ENCODE measurements at places on chromosomes 1 and 21.

DNA sequence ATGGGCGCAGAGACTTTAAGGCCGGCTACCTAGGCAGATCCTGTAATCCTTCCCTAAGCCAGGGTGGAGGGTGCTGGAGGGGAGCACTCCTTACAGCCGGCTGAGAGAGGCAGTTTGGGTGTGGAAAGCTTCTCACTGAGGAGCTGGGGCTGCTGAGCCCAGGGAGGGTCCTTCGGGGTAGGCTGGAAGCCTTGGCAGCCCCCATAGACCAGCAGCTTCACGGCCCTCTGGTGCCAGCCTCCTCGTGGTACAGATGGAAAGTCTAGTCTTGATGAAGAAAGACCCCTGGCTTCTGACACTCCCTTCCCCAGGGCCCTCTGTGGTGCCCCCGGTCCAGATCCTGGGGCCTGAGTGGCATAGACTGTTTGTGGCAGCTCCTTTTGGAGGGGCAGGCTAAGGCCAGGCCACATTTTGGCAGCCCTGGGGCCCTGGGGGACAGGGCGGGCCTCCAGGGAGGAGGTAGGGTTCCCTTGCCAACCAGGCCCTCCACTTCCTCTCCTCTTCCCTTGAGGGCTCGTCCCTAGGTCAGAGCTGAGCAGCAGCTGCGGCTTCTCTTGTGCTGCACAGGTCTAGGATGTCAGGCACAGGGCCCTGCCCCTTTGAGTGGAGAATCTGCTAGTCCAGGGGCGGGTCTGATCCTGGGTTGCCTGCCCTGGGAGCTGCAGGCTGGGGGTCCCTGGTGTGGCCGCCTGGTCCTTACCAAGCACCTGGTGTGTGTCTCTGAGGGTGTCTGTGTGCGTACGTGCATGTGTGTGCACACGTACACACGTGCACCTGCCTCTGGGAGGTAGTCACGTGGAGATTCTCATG, 4.8 kb downstream of the AMPD2 start:
- peak; percentile 81 for DNase-seq

DNA sequence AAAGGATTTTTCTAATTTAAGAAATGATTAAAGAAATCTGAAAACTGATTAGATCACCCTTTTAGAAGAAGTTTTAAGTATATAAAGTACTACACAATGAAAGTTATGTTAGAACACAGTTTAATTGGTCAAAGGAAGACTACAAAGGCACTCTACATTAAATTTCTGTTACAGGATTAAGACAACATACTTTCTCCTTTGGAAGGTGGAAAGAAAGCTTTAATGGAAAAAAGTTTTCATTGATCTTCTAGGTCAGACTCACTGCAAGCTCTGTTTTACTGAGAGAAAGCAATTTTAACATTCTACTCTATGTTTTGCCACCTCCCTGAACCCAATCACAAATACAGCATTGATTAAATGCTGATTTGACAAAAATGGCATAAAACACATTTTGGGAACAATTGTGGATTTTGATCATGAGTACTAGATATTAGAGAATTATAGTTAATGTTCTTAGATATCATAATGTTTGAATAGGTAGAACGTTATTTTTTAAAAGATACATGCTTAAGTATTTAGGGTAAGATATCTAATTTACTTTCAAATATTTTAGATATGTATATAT, 32.0 kb downstream of the WDR26 start:
- DNase-seq: no peak

GRCh38 chr1:110055493-110056284, 14.8 kb downstream of the ALX3 start:
- no peak for DNase-seq

DNA sequence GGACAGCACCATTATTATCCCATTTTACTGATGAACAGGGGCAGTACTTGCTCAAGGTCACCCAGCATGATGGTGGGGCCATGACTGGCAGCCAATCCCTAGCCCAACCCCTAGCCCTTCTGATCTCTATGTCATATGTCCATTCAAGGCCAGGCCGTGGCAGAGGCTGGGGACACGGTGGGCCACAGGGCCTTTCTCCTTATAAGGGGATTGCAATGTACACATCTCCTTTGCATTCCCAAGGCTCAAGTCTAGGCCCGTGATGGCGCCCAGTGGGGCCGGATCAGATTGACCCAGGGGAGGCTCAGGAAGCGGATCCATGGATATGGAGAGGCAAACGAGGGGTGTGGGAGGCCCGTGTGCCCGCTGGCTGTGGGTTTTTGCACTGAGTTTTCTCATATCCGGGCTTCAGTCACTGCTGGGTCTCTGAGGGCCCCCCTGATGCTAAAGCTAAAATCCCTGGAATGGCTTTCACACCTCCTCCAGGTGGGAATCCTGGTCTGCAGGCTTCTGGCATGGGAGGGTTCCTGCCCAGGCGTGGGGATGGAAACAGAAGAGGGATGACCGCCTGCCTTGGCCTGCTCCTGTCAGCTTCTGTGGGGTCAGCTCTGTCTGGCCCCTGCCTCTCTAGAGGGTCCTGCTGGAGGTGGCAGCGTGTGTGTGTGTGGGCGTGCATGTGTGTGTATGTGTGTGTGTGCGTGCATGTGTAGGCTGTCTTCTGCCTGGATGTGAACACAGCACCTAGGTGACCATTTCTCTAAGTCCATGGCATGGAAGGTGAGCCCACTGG, 2.1 kb downstream of the MYOM3 start:
- no peak for DNase-seq

- DNase-seq: peak; percentile 23
Measured at GRCh38 chr1:82565146-82565545, 764.4 kb downstream of the ADGRL2 start.

GRCh38 chr1:106768077-106768476, 288.4 kb upstream of the PRMT6 start:
- no peak for DNase-seq

DNA sequence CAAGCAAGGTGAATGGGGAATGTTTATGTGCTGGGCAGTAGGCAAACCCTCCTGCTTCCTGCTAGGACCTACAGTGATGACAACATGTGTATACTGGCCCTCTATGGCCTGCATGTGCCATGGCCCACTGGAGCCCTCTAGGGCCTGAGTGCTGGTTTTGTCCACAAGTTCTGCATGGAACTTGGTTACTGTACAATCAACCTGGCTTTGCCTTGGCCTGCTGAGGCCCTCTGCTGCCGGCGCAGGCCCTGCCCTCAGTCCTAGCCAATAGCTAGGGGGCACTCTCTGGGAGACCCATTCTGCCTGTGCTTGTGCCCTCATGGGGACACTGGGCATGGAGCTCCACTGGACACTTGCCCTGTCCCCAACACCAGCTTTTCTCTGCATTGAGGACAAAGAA, 138.6 kb upstream of the NGF start:
- DNase-seq: no peak

- no peak for DNase-seq
Measured at GRCh38 chr1:229987953-229988352, 79.1 kb upstream of the GALNT2 start.

- no peak for DNase-seq
Measured at GRCh38 chr1:32195972-32196823, 4.2 kb upstream of the CCDC28B start.

- DNase-seq: peak; percentile 67
Measured at GRCh38 chr1:17919525-17920439, 164.6 kb downstream of the ACTL8 start.

- no peak for DNase-seq
Measured at GRCh38 chr1:2313651-2314261, 77.6 kb downstream of the MORN1 start.

DNA sequence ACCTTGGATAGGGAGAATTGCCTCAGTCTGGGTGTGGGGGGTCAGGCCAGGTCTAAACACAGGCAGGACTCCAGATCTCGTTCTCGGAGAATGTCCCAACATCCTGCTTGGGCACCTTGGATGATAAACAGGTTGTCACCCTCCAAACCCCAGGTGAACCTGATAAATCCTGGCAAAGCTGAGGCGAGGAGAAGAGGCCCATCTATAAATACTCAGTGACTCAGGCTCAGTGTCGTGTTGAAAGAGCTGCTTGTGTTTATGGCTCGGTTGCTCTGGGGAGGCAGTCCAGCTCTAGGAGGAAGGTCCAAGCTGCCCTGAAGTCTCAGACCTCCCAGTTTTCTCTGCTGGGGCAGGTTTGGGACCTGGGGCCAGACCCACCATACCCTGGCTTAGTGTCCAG, 15.8 kb upstream of the TRIM63 start:
- DNase-seq: no peak

DNA sequence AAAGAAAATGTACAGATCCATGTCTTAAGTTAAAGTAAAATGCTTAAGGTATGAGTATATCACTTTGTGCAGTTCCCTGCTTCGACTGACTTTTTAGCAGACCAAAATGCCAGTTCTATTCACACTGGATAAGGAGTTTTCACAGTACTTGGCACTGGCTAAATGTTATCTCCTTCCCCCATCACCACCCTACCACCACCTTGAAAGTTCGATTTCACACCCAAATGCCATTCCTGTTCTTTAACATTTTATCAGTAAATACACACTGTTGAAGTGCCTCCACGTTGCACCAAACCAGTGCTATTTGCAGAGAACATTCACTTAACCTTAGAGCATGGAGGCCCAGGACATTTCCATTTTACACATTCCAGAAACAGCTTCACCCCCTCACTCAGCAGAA, 100.0 kb downstream of the URB2 start:
- no peak for DNase-seq

- no peak for DNase-seq
Measured at GRCh38 chr1:150970808-150971582, 3.6 kb downstream of the CERS2 start.

- DNase-seq: no peak
Measured at GRCh38 chr1:48049823-48050535, 52.8 kb upstream of the TRABD2B start.

DNA sequence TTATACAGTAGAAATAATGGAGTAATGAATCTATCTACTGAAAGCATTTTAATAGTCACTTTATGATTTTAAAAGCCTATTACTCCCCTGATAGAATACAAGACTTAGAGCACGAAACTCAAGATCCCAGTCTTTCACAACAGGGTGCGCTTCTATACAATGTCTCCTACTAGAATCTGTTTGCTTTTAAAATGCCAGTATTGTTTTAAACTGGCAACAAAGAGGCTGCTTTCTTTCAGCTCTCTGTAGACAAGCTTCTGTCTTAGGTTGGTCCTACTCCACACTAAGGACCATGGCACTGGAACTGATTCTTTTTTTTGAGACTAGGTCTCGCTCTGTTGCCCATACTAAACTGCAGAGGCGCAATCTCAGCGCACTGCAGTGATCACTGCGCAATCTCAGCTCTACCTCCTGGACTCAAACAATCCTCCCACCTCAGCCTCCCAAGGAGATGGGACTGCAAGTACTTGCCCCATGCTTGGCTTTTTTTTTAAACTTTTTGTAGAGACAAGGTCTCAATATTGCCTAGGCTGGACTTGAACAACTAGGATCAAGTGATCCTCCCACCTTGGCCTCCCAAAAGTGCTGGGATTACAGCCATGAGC, 4.8 kb downstream of the DCAF8 start:
- no peak for DNase-seq

Measured in SJCRH30 (cell line).